ENCODE measurements at places on chromosomes 11 and 22.

DNA sequence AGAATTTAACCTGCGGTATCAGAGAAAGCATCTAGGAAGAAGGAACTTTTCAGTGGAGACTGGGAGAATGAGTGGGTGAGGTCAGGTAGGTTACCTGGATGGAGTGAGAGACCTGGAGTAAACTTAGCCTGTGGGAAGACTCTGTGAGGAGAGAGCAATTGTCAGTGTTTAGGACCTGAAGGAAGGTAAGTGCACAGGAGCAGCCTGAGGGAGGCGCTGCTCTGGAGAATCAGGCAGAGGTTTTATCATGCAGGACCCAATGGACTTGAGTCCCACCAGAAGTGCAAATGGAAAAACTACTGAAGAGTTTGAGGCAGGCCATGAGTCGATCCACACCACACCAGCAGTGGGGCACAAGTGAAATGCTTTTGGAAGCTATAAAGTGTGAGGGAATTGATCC lies 10.6 kb upstream of the IFTAP start:
- peak; percentile 3 for DNase-seq

DNA sequence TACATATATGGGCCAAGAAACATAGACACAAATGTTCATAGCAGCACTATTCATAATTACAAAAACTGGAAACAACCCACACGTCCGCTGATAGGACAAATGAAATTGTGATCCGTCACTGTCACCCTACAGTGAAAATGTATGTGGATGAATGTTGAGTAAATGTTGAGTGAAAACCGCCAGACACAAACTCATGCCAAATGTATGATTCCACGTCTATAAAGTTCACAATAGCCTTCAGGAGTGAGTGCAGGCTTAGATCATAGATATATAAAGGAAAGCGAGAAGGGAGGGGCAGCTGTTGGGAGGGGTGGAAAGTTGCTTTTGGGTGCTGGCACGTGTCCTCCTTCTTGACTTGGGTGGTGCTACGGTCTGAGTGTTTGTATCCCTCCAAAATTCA lies 33.6 kb downstream of the DBX1 start:
- DNase-seq, result no peak

DNA sequence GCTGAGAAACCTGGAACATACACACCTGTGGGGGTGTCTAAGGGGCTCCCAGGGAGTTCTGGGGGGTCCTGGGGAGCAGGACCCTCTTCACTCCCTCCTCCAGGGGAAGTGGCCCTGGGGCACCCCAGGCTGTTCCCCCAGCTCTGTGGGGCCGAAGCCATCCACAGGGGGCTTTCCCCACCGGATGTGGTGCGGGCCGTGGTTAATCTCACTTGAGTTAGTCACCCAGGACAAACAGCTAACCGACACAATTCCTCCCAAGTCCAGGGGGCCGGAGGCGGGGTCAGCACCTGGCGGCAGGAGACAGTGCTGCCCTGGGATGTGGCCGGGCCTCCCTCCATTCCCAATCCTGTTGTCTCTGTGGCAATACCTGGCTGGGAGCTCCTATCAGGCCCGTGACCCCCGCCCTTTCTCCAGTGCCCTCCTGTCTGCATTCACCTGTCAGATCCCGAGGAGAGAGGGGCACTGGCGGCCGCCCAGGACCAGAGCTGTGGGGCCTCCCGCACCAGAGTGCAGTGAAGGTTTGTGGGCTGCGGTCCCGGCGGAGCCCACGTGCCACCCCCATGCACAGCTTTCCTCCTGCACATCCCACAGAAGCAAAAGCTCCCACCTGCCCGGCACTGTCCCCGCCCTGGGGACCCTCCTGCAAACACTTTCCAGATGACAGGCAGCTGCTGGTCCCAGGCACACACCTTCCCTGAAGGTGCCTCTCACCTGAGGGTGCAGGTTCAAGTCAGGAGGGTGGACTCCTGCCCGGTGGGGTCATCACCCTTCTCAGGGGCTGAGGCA lies 5.2 kb upstream of the MUC5AC start:
- DNase-seq, result no peak

GRCh38 chr11:127074151-127074761 lies 73.7 kb upstream of the KIRREL3 start:
- no peak for DNase-seq

- no peak for DNase-seq
These were observed 14.9 kb downstream of the ADAMTS8 start for GRCh38 chr11:130413405-130414106.

GRCh38 chr11:127035824-127036223 lies 35.3 kb upstream of the KIRREL3 start:
- DNase-seq, result no peak

- no peak for DNase-seq
These were observed 193.6 kb downstream of the FAM76B start for GRCh38 chr11:95595973-95596489.

DNA sequence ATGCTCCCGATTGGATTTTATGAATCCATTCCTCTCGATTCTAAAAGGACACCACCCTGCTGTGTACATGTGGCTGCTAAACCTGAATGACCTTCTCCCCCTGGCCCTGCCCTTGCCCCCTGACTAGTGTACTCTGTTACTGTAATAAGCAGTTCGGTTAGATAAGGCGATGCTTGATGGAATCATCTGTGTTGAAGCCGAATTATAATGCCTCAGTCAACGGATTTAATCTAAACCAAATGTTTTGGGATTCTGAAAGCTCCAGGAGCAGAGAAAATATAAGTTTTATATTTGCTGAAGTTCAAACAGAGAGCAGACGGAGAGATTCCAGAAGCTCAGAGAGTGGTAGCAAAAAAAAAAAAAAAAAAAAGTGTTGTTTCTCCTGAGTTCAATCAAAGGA lies 275.4 kb upstream of the MPPED2 start:
- no peak for DNase-seq

- DNase-seq, result no peak
These were observed 165.8 kb downstream of the MAML2 start for GRCh38 chr11:96177146-96177545.

- DNase-seq, result no peak
These were observed 15.1 kb downstream of the DGKZ start for GRCh38 chr11:46362156-46363030.

- no peak for DNase-seq
These were observed 26.8 kb downstream of the BARX2 start for GRCh38 chr11:129402206-129403171.

- DNase-seq, result no peak
These were observed 9.1 kb downstream of the PIWIL4 start for GRCh38 chr11:94576306-94576705.

DNA sequence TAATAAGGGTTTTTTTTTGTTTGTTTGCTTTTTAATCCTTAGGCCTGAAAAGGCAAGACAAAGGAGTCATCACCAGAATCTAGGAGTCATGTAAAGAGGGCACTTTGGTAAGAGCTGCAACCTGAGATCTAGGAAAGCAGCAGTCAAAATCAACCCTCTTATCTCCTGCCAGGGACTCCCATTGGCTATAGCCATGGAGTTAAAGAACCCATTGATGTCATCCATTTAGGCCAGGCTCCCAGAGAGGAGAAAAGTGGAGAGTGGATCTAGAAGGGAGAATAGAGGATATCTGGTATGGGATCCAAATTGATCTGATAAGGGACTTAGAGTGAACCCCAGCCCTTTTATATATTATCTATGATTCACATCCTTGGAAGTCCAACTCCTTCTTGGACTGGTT lies 35.9 kb downstream of the ZNF215 start:
- DNase-seq, result no peak

DNA sequence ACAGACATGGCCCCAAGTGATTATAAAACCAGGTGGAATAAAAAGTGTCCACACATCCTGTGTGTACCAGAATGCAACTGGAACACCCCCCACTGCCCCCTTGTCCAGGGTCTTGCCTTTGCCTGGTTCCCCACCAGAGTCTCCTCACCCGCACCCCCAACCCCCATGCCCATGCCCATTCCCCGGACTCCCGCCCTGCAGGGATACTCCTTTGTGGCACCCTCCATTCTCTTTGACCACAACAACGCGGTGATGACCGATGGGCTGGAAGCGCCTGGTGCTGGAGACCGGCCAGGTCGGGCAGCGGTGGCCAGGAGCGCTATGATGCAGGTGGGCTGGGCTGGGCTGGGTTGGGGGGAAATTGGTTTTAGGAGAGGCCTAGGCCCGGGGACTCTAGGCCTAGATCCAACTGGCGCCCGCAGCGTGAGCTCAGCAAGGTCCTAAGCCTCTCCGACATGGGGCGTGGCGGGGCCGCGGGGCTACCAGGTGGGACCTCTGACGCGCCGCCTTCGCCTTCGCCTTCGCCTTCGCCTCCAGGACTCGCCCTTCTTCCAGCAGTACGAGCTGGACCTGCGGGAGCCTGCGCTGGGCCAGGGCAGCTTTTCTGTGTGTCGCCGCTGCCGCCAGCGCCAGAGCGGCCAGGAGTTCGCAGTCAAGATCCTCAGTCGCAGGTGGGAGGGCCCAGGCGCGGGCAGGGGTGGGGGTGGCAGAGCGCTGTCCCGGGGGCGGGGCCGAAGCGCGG lies 9.1 kb downstream of the RPS6KA4 start:
- no peak for DNase-seq

DNA sequence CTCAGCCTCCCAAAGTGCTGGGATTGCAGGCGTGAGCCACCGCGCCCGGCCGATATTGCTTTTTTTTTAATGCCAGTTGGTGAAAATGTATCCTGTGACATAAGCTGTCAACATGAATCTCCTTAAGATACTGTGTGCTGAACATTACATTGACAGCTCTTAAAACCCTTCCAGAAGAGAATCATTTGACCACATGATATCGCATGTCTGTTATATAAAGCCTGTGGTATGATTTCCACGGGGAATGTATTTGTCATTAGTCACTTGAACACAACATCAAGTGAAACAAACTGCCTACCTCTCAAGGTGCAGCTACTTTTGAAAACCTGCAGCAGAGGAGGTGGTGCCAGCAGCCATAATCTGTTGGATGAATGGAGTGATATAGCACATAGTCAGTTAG lies 67.0 kb downstream of the BCL2L13 start:
- no peak for DNase-seq

DNA sequence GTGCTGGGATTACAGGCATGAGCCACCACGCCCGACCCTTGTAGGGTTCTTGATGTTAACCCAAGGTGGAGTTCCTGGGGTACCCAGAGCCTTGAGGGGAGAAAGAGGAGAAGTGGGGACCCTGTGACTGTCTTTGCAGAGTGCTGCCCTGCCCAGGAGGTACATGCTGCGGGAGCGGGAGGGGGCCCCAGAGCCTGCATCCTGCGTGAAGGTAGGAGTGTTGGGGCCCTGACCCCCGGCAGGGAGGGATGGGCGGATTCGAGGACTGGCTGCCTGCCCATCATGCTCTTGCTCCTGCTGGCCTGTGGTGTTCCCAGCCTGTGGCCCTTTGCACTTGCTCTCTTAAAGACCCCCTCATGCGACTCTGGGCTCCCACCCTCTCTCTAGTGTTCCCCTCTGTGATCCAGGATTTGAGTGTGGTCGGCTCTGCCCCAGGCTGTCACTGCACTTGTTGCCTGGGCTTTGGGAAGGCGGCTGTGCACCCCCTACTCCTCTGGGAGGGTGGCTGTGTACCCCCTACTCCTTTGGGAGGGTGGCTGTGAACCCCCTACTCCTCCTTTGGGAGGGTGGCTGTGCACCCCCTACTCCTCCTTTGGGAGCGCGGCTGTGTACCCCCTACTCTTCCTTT lies 4.5 kb downstream of the SCO2 start:
- DNase-seq, result no peak

DNA sequence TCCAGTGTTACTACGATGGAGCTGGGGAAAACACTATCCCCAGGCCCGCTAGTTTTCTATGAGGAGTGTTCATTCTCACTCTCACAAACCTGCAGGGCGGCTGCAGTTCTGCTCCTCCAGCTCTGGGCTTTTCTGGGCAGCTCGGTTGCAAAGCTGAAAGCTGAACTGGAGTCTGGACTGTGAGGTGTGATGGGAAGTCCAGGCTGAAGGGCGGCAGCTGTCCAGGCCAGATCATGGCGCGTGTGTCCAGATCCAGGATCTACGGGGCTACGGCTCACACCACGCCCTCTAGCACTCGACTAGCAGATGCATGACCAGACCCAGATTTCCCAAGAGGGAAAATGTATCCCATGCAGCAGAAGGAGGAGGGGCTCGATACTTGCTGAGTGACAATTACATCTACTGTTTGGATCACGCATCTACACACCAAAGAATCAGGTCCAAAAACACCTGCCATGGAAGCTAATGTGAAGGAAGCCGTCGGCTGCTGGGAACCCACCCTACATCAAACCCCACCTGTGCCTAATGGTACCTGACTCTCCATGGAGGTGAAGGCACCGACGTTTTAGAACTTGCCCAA lies 555.0 kb downstream of the BRD1 start:
- DNase-seq, result no peak

DNA sequence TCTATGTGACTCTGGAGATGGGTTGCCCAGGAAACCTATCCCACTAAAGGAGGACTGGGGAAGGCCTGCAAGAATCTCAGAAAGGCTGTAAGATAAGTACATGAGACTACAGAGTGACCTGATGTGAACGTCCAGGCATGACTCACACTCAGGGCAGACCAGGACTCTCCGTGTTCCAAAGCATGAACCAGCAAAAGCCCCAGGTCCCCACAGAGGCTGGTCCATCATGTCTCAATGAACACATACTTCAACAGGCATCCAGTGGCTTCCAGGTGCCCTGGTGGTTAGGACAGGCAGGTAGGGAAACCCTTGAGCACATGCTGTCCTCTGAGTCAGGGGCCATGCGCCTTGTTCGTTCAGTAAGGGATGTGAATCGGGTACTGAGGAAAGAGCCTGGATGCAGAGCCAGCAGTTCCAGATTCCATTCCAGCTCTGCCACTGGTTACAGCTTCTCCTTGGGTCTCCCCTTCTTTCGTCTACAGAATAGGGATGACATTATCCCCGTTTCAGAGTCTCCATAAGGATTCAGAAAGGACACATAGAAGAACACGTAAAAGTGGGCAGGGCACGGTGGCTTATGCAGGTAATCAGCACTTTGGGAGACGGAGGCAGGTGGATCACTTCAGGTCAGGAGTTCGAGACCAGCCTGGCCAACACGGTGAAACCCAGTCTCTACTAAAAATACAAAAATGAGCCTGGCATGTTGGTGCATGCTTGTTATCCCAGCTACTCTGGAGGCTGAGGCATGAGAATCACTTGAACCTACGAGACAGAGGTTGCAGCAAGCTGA lies 129.0 kb upstream of the TEAD1 start:
- DNase-seq, result no peak

GRCh38 chr11:44661311-44661717 lies 65.4 kb upstream of the TSPAN18 start:
- DNase-seq, result no peak

DNA sequence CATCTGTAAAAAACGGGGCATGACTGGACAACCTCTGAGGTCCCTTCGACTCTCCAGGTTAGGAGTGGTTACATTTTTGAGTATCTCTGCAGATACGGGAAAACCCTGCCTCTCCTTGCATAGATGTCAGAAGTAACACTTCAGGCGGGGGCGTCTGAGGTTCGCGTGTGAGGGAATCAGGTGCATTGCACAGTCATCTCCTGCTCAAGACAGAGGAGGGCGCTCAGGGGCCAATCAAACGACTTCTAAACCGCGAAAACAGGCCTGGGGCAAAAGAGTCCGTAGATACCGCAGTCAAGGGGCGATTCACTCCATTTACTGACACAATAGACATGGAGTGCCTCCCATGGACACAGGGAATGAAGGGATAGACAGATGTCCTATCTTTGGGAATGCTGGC lies 31.7 kb downstream of the KIRREL3 start:
- DNase-seq, result no peak

All from erythroblast (primary cell).